ENCODE measurements at places on chromosomes 6 and 20. TPM values are rescaled to one million over a fixed set of nuclear protein-coding genes. Genes with fewer than 3 reads are reported as not detected.

ACSS1 gene
- total RNA-seq = 32.0 TPM

- no peak for DNase-seq
Measured at GRCh38 chr6:55774286-55775028, 100.9 kb downstream of the BMP5 start.

DACT2 gene
- total RNA-seq = 2.0 TPM

DNA sequence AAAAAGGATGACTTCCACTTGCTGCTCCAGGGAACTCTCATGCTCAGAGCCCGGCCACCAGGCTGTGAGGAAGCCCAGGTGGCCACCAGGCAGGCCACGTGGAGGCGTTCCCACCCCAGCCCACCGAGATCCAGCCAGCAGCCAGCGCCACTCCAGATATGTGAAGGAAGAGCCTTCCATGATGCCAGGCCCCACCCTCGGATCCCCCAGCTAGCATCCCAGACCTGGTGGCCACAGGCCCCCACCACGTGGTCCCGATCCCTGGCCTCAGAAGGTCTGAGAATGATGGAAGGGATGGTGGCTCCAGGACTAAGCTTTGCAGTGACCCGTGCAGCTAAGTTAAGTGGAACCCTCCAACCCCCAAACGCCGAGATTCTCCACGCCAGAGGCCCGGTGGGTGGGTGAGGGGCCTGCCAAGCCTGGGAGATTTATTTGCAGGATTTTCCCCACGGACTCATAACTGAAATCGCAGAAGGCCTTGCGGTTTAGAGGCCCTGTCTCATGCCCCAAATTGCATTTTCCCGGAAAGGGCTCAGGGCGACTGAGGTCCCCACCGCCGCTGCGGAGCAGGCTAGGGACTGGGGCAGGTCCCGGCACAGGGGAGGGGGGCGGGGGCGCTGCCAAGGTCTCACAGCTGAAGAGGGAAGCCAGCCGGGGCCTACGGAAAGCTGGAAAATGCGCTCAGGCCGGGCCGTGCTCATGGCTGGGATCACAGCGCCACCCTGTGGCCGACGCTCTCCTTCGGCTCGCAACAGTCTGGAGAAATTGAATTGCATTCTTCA is 31.1 kb upstream of the CST7 start:
- peak; percentile 54 for DNase-seq

DNA sequence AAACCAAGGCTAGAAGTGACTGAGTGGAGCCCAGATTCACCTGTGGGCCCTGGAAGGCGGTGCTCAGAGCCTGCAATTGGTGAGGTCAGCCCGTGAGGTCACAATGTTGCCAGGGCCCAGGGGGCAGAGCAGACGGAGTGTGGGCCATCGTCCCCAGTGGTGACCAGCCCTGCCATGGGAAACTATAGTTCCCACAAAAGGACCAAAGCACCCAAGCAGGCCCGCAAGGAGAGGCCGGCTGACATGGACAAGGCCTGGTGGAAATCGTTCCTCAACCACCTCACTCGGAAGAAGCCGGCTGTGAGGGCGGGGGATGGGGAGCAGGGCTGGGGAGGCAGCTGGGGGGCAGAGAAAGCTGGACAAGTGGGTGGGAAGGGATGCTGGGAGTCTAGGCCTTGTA is at the start of gene C20orf144:
C20orf144 (plus strand) TSS at position 156 of the 400 bp plus-strand sequence; CDS start at position 175, 19 bp downstream.
- no peak for DNase-seq

DNA sequence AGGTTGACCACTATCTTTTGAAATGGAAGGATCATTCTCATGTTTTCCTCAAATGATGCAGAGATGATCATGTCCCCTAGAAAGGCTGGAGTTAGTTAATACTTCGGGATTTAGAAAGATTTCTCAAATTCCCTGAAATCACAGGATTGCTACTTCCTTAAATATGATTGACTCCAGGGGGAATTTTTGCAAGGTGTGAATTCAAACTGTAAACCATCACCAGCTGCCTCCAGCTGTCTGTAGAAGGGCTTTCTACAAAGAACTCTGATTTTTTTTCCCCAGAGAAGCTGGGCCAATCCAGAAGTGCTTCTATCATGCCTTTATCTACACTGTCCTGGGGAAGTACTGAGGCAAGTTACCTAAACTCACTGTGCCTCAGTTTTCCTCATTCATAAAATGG is 114.5 kb downstream of the EDN1 start:
- DNase-seq = no peak

DNA sequence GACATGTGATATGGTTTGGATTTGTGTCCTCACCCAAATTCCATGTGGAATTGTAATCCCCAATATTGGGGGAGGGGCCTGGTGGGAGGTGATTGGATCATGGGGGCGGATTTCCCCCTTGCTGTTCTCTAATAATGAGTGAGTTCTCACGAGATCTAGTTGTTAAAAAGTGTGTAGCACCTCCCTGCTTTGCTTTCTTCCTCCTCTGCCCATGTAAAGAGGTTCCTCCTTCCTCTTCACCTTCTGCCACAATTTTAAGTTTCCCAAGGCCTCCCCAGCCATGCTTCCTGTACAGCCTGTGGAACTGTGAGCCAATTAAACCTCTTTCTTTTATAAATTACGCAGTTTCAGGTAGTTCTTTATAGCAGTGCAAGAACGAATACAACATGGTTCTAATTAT is 2.1 kb upstream of the ZNF451 start:
- no peak for DNase-seq

FAM83C gene
- not detected for total RNA-seq

VWA7 gene
- total RNA-seq = 10.1 TPM

DNA sequence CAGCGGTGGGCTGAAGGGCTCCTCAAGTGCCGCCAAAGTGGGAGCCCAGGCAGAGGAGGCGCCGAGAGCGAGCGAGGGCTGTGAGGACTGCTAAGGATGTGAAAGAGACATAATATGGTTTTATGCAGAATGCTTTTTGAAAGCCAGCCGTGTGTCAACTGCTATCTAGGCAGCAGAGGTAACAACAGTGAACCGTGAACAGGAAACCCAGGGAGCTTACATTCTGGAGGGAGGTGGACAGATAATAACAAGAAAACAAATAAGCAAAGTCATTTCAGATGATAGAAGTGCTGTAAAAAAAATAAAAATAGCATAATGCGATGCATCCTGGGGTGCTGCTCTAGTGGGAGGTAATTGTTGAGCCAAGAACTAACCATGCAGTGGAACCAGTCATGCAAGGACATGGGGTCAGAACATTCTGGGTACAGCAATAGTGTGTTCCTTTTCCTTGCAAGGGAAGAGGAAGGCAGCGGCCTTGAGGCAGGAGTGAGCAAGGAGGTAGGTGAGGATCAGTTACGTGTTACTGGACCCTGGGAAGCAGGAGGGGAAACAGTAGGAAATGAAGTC is 134.4 kb upstream of the TMEM170B start:
- DNase-seq = no peak

- DNase-seq = peak; percentile 16
Measured at GRCh38 chr6:157488058-157488457, 107.1 kb downstream of the ZDHHC14 start.

- no peak for DNase-seq
Measured at GRCh38 chr20:22794200-22794599, 209.8 kb upstream of the FOXA2 start.

DNA sequence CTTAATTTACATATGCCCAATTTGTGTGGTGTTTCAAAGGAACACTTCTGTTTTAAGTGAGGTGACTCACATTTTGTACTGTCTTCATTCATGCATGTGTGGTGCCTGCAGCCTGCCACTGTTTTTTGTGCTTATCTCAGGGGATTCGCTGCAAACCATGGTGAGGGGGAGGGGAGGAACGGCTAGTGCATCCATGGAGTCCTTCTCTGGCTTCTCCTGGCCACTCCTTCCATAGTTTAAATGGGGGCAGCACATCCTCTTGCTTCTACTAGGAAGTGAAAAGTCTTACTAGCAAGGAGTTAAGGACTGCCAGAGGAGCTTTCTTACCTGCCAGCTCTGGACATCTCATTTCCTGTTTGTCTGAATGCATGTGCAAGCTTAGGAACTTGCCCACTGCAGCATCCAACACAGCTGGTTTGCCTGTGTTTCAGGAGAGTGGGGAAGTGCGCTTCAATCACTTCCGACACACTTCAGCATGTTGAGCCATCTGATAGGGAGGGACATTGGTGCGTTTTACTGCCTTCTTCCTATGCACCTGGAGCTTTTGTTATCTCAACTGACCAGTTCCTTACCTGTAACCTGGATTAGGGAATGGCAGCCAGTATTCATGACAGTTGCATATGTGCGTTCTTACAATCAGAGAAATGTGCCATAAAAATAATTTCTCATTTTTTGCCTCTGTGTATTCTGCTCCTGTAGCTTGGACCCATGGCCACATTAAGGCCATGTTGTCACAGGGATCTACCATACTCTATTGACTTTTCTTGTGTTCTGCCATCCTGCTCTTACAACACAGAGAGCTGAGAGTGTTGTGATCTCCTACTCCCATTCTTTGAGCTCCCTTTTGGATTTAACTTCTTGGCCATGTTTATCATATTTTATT is 211.3 kb downstream of the ARID1B start:
- DNase-seq = peak; percentile 53

DNA sequence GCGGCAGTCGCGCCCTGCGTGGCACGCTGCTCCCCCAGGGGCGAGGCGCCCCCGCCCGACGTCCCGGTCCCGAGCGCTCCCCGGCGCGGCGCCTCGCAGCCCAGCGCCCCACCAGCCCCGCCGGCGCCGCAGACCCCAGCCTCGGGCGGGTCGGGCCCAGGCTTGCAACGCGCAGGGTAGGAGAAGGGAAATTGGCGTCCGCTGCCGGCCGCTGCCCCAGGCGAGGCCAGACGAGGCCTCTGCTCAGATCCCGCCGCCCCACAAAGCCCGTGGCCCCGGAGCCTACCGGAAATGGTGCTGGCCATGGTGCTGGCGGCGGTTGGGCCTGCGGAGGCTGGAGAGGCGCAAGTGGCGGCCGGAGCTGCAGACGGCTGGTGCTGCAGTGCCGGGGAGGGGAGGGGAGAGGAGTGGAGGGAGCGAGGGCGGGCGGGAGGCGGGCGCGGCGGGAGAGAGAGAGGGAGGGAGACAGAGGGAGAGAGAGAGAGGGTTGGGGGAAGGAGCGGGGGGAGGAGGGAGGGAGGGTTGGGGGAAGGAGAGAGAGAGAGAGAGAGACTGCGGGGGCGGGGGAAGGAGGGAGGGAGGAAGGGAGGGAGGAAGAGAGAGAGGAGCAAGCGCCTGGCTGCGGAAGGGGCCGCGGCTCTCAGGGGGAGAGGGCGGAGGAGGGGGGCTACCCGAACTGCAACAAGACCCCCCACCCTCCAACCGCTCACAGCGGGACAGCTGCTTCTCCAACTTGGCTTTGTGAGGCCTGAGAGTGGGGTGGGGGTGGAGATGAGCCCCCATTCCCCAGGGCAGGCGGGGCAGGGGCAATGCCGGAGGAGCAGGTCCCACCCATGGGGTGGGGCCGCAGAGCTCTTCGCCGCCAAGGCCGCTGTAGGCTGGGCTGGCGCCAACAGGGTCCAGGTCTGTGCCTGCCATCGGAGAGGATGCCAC is at the start of gene STMN3:
STMN3 (minus strand) TSS at position 384 of the 933 bp plus-strand sequence; CDS start at position 305, 79 bp downstream.
- peak; percentile 80 for DNase-seq

Data from colonic mucosa (tissue), 4 donors.